Large intestine (tissue), 12 donors: ENCODE measurements at places on chromosomes 5 and 9.

DNA sequence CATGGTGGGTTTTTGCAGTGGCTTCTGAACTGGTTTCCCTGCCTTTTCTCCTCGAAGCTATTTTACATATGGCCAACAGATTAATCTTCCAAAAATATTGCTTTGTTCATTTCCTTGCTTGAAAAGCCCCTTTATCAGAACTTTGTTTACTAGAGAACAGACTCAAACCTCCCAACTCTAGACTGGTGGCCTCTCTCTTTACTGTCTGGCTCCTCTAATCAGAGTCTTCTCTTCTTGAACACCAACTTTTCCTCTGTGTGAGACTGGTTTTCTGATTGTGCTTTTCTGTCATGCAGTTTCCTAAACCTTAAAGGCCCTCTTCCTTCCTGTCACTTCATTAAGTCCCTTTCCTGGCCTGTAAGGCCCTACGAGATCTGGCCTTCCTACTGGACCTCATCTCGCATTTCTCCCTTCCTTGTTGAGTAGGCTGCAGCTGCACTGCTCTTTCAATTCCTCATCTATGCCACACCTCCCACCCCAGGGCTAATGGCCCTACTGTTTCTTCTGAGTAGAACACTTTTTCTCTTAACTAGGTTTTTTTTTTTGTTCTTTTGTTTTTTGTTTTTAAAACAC, 5.7 kb downstream of the C9orf43 start:
- no peak for DNase-seq

- DNase-seq = peak; percentile 93
These were observed 24.3 kb upstream of the PLIN2 start for GRCh38 chr9:19151425-19152159.

DNA sequence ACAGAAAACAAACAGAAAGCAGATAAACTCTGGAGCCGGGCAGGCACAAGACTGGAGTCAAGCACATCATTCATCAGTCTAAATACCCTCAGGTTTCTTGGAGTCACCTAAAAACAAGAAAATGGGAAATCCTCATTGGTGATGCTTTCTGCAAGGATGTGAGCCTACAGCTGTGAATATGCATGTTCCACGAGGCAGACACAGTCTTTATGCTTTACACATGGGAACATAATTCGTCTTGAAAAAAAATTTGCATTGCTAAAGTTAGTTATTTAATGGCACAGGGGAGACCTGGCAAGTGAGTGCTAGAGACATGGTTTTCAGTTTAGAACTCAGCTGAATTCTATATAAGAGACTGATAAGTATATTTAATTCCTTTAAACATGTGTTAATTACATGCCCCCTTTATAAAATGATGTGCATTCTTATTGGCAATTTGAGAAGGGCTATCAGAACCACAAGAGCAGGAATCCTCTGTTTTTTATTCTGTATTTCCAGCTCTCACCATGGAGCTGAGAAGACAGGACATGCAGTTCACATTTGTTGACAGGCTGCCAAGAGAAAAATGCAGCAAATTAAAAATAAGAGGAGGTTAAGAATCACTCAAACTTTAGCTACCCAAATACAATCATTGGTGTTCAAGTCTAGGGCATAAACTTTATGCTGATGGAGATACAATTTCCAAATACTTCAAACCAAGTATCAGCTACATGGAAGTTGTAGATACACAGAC, 438.0 kb upstream of the MPDZ start:
- DNase-seq = no peak

- no peak for DNase-seq
These were observed 201.6 kb downstream of the GOLPH3 start for GRCh38 chr5:31972558-31972957.

GRCh38 chr5:109671136-109671535, 18.6 kb upstream of the MAN2A1 start:
- DNase-seq = no peak

DNA sequence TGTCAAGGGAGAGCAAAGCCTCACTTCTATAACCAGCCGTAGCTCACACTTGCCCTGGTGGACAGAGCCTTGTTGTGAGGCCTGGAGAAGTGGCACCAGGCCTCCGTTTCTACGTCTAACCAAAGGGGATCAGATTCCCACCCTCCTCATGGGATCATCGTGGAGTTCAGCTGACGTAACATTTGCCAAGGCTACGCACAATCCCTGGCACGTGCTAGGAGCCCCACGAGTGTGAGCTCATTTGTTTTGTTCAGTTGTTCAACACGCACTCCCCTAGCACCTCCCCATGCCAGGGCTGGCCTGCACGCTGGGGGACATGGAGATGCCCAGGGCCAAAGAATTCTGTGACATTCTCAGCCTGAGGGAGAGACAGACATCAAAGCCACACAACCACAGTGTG, 23.1 kb downstream of the ADGRD2 start:
- DNase-seq = no peak

DNA sequence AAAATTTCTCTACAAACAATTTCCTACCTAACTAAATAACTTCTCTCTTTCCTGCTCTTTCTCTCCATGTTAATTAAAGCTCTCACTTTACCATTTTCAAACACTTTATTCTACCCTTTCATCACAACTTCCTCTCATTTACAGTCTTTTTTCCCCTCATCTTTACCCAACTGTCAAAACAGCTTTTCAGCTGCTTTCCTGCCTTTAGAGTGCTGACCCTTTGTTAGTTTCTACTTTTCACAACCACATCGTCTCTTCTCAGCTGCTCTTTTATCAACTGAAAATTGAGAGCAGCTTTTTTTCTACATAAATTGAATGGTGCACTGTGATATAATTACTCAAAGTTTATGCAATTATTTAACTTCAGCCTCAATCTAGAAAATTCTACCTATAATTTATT, 3.1 kb upstream of the HOMER1 start:
- DNase-seq = no peak

GRCh38 chr9:133560311-133560710, 25.8 kb downstream of the ADAMTSL2 start:
- DNase-seq = no peak

GRCh38 chr5:79229357-79230174, 6.4 kb upstream of the JMY start:
- DNase-seq = no peak
